Renal cortical epithelial cell (primary cell): ENCODE measurements at places on chromosomes 12 and 14.

DNA sequence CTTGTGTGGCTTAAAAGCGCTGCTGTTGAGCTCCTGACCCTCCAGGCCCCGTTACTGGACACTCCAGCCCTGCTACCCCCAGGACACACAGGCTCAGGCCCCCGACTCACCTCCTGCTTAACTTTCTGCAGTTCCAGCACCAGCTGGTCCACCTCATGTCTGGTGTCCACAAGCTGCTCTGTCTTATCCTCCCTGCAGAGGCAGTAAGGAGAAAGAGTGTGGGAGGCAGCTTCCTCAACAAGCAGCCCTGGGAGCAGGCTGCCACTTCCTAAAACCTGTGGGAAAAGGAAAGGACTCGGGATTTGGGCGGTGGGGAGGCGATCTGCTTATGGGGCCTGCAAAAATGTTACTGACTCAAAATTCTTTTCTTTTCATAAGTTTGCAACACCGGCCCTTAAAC, 79.2 kb downstream of the CCDC88C start:
- no peak for DNase-seq

DNA sequence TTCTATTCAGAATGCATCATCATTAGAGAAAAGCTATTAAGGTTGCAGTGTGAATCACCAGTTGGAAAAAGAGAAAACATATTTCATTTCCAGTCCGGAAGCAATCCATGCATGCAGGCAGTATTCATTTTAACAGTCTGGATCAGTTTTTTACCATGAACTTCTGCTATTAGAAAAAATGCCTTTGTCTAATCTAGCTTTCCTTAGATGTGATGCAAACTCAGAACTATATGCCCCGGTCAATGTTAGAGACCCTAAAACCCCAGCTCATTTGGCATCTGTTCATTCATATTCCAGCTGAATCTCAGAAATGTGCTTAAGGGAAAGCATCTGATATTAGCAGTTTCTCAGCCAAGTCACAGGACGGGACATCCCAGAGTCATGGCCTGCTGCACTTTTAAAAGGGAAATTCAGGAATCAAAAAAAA, 8.5 kb downstream of the IRAK3 start:
- DNase-seq, result no peak

GRCh38 chr12:98232753-98233390, 282.5 kb upstream of the TMPO start:
- no peak for DNase-seq

DNA sequence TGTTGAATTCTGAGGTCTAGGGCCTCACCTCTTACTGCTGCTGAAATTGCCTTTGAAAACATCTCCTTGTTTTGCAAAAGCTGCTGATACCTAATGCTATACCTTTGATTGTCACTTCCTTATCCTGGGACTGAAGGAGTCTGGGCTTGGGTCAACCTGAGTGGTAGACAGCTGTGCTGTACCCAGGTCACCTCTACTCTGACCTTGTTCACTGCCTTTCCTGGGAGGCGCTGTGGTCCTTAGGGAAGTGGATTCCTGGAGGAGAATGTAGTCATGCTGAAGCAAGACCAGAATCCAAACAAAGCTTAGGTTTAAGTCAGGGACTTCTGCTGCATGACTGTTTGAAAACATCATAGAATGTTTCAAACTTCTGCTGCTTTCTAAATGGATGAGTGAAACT, 191.4 kb downstream of the SNAPC1 start:
- peak; percentile 18 for DNase-seq

DNA sequence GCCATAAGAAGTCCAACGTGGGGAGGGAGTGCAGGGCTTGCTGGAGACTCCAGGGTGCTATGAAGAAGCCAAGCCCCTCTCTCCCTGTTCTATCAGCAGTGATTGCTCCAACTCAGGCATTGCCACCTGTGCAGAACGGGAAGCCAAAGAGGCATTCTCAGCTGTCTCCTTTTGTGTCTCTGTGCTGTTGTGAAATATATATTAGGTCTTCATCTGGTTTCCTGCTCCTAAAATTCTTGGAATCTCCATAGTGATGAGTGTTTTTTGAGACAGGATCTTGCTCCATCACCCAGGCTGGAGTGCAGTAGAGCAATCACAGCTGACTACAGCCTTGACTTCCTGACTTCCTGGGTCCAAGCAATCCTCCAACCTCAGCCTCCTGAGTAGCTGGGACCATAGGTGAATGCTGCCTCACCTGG, 51.2 kb upstream of the AEBP2 start:
- no peak for DNase-seq

- DNase-seq, result peak; percentile 51
Measured at GRCh38 chr14:68255693-68256178, 436.2 kb downstream of the RAD51B start.

GRCh38 chr14:77212943-77213678, 31.5 kb downstream of the TMEM63C start:
- DNase-seq, result peak; percentile 21

GRCh38 chr12:38501991-38502390, 185.4 kb downstream of the ALG10B start:
- peak; percentile 16 for DNase-seq

- DNase-seq, result peak; percentile 43
Measured at GRCh38 chr12:68240079-68240478, 13.3 kb downstream of the IL22 start.
